Nephron progenitor cell (in vitro differentiated cells): ENCODE measurements at places on chromosomes 4 and X.

DNA sequence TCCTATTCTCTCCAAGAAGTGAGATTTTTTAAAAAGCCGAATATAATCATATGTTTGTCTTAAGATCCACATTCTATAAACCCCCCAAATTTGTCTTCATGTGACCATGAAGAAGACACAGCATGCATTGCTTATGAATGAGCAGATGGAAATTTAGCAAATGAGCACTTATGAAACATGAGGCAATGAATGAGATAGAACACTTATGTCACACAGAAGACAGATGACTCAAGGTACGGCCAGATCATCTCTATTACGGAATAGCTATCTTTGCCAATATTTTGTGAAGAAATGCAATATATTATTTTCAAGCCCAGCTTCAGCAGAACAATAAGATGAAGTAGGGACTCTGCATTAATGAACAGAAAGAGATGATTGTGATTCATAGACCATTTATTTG lies 21.4 kb downstream of the PHEX start:
- no peak for DNase-seq

GRCh38 chrX:134377537-134377936 lies 82.4 kb upstream of the HPRT1 start:
- DNase-seq: peak; percentile 11

DNA sequence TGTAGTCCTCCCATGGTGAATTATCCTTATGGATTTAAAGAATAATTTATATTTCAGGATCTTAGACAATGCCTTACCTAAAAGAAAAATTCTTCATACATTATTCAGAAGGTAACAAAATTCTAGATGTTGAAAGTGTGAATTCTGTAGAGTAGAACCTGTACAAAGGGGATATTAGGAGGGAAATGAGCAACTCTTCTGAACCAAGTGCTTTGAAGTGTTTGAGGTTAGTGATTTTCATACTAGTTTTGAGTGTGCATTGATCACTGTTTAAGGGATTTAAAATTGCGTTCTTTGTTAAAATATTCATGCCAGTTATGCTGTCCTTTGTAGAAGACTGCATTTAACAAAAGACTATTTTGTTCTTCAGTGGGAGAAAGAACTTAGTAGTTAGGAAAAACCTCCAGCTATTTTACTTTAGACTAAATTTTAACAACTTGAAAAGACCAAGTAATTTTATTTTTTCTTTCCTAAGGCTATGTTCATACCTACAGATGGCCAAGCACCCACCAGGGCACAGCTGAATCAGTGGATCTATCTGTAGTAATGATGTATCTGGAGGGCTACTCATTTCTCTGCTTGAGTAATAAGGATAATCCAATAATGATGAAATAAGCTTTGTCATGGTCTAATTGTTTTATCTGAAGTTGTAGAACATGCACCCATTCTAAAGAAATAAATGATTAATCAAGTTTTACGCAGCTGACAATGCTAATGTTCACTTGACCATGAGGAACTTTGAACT lies 134.3 kb upstream of the RPS6KA6 start:
- no peak for DNase-seq

- DNase-seq: no peak
Observed at GRCh38 chr4:175953960-175954521, 111.6 kb upstream of the WDR17 start.

GRCh38 chr4:81486502-81486901 lies 14.8 kb upstream of the RASGEF1B start:
- no peak for DNase-seq

DNA sequence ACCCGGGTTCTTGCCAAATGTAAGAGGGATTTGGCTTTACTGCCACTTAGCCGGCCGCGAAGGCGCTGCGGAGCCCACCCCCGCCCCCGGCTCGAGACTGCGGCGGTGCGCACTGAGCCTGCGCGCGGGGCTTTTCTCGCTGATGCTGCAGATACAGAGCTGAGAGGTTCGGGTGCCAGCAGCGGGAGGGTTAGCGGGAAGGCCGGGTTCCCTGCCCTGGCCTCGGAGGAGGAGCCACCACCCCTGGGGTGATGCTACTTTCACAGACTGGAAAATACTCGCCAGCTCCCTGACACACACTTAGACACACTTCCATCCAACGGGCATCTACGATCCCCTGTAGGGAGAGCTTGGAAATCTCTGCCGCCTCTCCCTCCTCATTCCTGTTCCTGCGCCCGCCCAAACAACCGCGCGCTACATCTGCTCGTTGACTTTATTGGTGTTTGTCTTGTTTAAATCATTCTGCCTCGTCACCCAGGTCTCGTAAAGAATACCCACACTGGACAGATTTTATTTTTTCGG lies 2.1 kb upstream of the PCDH7 start:
- DNase-seq: peak; percentile 74

- DNase-seq: no peak
Observed at GRCh38 chr4:183499801-183500200, 5.1 kb upstream of the ING2 start.

GRCh38 chr4:20268028-20268427 lies 16.3 kb downstream of the SLIT2 start:
- DNase-seq: no peak
